ENCODE measurements at places on chromosomes 2 and 18.

- DNase-seq, result no peak
Observed at GRCh38 chr2:8134985-8135682, 546.7 kb upstream of the ID2 start.

DNA sequence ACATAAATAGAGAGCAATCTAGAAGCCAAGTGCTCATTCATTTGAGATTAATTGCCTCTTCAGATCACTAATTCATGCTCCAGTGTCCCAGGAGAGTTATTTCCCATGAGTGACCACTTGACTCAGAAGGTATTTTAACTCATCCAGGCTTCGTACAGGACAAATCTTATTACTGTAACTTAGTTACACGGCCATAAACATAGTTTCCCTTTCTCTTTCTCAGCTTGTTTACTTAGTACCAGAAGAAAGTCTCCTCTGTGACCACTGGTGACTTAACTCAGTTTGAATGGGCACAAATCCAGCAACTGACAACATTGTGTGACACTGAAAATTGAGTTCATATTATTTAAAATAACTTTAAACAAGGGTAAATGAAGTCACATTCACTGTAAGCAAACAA lies 25.3 kb downstream of the MMADHC start:
- DNase-seq, result no peak

DNA sequence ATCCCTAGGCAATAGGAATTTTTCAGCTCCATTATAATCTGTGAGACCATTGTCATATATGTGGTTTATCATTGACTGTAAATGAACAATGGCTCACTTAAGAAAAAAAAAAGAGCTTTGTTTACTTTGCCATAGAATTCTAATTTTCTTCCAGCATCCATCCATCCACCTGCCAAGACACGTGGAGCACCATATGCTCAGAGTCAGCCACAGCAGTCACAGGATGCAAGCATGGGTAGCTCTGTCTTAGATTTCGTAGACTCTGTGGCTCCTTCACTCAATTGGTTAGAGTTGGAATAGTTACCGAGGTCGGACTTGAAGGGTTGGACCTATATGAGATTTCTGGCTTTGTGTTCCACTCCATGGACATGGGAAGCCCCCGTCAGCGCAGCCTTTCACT lies 75.6 kb downstream of the COA5 start:
- DNase-seq, result no peak

DNA sequence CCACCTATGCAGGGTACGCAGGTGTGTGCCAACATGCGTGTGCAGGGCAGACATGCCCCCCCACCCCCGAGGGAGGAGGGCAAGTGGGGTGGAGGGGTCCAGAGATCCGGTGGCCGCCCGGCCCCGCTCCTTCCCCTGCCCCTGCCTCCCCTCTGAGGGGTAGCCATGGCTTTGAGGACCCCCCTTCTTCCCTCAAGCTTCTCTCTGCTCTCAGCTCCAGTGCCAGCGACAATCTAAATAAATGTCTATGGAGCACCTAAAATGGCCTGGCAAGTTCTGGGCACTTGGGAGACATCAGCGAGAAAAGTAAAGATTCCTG lies 91.9 kb downstream of the ZFP36L2 start:
- DNase-seq, result no peak

GRCh38 chr2:1132328-1132969 lies 181.8 kb downstream of the SNTG2 start:
- DNase-seq, result no peak

DNA sequence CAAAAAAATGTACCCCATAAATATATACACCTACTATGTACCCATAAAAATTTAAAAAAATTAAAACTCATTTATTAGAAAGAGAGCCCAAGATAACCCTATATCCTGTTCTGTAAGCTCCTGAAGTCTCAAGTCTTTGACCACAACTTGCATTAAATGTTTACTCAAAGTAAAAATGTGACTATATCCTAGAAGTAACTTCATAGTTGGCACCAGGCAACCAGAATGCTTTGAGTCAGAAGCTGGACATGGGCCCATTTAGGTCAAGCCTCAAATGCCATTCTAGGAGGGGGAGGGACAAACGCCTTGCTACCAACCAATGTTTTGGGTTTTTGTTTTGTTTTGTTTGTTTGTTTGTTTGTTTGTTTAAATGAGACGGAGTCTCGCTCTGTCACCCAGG lies 9.3 kb upstream of the TBC1D8 start:
- no peak for DNase-seq

GRCh38 chr2:164599954-164600589 lies 21.2 kb downstream of the GRB14 start:
- peak; percentile 82 for DNase-seq

DNA sequence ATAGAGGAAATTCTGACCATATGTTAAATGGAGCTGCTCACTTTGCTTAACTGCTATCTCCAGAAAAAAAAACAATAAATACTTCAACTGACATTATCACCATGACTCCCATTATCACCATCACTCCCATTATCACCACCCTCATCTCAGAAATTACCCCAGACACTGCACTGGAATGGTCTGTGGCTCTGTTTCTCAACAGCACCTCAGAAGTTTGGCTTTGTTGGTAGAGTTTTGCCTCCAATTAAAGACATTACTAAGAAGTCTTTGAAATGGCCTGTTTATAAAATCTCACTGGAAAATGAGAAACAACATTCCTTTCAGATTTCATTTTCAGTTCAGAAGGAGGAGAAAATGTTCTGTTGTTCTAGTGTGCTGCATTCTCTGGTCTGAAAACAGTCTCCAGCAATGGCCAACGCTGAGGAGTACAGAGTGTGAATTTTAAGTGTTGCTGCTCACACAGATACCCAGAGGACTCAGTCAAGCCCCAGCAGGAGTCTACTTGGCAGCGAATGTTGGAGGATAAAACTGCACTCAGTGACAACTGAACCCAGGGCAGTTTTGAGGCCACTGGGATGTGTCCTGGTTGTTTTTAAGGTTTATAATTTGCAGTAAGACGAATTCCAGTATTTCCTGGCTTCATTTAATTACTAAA lies 364.5 kb upstream of the CDH2 start:
- no peak for DNase-seq

- DNase-seq, result peak; percentile 90
Observed at GRCh38 chr2:165469417-165469816, at the start of gene CSRNP3. TSS of gene CSRNP3 (plus strand) at chr2:165469698. CDS start at chr2:165595066, 125,368 bp downstream.

- no peak for DNase-seq
Observed at GRCh38 chr2:230496891-230497290, 80.9 kb downstream of the SP100 start.

DNA sequence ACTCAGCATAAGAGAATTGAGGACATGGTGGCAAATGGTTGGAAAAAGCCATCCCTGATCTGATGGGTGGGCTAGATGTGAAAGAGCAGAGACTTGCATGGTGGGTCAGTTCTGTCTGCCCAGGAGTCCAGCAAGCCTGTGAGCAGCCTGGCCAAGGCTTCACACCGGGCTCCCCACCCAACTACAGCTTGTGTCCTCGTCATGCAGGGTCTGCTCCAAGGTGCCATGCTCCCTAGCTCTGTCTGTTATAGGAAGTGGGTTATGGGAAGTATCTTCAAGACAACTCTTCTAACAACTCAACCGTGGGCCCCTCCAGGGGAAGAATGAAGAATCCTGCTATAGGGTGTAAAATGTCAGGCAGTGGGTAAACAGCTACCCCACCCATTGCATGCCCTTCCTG lies 97.4 kb downstream of the ADD2 start:
- DNase-seq, result no peak

DNA sequence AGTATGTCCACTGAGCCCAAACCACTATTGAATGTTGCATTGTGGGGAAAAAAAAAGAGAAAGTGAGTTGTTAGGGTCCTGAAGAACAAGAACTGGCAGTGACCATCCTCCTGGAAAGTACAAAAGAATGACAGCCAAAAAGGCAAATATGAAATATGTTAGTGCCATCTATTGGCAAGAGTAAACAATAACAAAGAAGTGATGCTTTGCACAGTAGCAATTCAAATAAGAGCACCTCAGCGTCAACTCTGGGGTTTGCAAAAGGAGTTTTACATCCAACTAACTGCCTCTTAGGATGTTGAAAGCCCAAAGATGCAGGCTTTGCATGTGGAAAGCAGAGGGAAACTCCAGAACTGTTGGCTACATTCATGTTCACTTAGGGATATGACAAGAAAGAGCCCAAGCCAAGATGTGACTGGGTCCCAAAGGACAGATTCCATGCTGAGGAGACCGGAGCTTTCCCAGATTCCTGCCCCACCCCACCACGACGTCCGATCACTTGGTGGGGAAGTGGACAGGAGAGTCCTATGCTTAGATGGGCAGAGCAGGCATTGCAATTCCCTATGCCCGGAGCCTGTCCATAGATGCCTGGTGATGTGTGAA lies 15.6 kb downstream of the TRABD2A start:
- DNase-seq, result no peak

- no peak for DNase-seq
Observed at GRCh38 chr18:51884039-51884438, 456.0 kb upstream of the DCC start.

- no peak for DNase-seq
Observed at GRCh38 chr2:103364177-103364576, 602.3 kb downstream of the TMEM182 start.

DNA sequence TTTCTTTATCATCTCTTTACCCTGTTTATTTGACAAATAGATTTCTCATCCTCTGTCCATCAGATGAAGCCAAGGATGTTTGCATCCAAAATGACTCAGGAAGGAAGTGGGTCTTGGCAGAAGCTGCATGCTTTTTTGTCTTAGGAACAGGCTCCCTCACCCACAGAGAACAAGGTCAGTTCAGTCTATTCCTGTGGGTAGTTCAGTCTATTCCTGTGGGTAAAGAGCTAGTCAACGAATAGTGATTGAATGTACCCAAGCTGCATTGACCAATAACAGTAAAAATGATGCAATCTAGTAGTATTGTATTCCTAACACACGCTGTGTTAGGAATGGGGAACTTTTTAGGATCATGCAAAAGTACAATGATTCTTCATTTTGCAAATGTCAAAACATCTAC lies 290.8 kb upstream of the TANK start:
- no peak for DNase-seq

DNA sequence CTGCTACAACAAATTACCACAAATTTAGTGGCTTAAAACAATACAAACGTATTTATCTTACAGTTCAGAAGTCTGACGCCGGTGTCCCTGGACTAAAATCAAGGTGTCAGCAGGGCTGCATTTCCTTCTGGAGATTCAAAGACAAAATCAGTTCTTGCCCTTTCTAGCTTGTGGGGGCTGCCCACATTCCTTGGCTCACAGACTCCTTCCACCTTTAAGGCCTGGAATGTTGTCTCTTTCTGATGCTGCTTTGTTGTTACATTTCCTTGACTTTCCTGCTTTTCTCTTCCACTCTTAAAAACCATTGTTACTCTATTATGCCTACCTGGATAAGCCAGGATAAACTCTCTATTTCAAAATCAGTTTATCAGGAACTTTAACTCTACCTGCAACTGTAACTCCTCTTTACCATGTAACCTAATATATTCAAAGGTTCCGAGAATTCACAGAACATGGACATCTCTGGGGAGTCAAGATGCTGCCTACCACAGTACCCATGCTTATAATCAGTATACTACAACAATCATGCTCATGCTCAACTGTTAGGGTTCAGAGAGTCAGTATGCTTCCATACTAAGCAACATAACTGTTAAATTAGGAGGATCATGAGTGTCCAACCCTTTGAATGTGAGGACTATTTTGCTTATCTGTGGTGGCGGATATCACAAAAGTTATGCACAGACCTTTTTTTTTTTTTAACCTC lies 27.4 kb downstream of the YES1 start:
- no peak for DNase-seq

DNA sequence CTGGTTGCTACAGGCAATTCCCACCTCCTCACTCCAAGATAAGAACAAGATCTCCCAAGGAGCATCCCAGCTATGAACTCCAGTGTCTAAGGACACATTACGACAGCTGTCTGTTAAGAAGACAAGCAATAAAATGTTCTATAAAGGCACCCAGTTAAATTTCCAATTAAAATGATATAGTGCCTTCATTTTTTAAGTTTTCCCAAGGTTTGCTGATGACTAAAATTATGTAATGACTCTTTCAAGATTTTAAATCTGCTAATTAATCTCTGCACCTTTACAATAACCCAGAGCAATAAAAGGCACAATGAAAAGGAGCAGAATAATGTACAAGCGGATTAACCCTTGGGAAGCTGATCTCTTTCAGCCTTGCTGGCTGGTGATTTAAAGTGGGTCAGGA lies 61.6 kb upstream of the REG3G start:
- DNase-seq, result no peak

DNA sequence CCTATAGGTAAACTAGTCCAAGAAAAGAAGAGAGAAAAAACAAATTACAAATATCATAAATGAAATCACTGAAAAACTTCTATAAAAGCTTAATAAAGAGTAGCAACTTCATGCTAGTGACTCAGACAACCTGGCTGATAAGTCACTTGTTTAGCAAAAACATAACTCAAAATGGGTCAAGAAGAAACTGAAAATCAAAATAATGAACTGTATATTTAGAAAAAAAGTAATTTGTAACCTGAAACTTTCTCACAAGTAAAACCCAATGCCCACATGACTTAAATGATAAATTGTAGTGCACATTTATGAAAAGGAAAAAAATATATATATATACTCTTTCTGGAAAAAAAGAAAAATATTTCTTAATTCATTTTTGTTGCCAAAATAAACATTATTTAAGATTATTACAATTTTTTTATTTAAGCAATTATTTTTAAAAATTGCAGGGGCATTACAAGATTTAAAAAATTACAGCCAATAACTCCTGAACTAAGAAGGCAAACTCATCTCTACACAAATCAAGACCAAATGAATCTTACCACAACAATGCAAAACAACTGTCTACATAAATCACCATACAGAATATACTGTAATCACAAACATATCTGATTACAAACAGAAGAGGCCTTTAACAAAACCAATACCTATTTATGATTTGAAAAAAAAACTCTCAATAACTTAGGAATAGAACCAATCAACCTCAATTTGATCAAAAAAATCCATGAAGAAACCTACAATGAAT lies 406.3 kb downstream of the CDH7 start:
- DNase-seq, result no peak

DNA sequence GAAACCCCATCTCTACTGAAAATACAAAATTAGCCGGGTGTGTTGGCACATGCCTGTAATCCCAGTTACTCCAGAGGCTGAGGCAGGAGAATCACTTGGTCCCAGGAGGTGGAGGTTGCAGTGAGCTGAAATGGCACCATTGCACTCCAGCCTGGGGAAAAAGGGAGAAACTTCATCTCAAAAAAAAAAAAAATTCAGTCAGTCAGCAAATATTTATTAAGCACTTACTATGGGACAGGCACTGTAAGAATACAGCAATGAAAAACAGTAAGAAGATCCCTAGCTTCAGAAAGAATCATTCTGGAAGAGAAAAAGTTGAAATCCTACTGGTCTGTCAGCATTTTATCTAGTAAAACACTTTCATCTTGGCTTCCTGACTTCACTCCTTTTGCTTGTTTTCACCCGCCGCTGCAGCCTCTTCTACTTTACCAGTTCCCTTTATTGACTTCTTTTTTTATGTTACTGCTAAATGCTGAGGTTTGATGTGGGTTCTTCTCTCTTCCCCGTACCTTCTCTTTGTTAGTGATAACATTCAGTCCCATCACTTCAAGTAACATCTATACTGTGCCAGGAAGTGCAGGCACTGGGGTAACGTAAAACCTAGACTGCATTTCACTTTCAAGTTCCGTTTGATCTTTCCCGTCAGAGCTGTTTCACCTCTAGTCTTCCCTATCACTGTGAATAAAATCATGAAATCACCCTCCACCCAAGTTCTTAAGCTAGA lies 10.8 kb upstream of the TAF4B start:
- no peak for DNase-seq

- no peak for DNase-seq
Observed at GRCh38 chr2:227782804-227783203, 30.8 kb upstream of the CCL20 start.

Measured in testis (tissue), 5 donors.